Naive thymus-derived CD8-positive, alpha-beta T cell (primary cell): ENCODE measurements at places on chromosomes 7 and 10. TPM values are rescaled to one million over a fixed set of nuclear protein-coding genes. Genes with fewer than 3 reads are reported as not detected.

RNF148 gene
- total RNA-seq = not detected

RGR gene
- total RNA-seq = not detected

MINDY4 gene
- total RNA-seq = 0.94 TPM

PAX2 gene
- not detected for total RNA-seq

ITIH5 gene
- not detected for total RNA-seq

LRRC4 gene
- 0.22 TPM for total RNA-seq
